ENCODE measurements at places on chromosomes 1 and 21.

DNA sequence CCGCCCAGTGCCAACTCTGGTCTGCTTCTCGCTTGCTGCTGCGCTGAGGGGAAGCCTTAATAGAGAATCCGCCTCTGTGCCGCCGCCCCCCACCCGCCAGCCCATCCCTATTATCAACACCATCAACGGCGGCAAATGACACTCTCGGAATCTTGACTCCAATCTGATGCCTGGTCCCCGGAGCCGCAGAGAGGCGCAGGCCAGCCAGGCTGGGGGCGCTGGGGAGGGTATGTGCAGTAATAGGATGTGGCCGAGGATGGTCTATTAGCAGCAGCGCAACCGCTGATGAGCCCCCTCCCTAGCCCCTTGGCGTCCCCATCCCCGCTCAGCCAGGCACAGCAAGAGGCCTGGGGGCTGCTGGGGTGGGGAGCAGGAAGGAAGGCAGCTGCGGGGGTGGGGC is 15.1 kb upstream of the DMBX1 start:
- DNase-seq = no peak

DNA sequence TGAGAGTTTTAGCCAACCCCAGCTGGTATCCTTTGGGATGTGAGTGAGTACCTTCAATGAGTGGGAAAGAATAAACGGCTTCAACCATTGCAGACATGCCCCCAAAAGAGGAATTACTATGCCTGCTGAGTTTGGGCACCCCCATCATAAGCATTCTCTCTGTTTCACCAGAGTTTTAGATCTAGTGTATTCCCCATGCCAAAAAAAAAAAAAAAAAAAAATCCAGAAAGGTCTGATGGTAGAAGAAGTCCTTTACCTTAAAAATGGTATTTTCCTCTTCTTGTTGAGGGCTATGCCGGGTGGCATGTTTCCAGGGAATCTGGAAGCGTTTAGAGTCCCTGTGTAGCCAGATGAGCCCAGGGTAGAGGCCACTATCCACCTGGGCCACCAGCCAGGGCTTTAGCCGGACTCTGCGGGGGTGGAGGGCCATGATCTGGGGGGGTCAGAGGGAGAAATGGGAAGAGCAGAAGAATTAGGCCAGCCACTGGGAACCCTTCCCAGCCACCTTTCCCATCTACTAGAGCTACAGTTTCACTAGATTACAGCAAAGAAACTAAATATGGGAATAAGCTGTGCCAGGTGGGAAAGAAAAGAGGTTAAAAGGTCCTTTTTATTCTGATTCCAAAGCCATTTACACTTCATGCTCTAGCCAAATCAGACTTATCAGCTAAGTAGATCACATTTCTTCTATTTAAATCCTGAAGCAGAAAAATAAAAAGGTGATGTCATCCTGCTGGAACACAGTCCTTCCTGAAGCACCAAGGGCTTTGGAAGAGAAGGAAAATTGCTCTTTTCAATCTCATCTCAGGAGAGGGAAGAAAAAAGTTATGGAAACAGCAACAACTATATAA is 4.7 kb downstream of the IRF6 start:
- no peak for DNase-seq

- peak; percentile 32 for DNase-seq
Measured at GRCh38 chr1:89125913-89126580, at the start of gene GBP2. TSS of gene GBP2 (minus strand) at chr1:89126114. CDS start at chr1:89121966, 4,148 bp downstream.

DNA sequence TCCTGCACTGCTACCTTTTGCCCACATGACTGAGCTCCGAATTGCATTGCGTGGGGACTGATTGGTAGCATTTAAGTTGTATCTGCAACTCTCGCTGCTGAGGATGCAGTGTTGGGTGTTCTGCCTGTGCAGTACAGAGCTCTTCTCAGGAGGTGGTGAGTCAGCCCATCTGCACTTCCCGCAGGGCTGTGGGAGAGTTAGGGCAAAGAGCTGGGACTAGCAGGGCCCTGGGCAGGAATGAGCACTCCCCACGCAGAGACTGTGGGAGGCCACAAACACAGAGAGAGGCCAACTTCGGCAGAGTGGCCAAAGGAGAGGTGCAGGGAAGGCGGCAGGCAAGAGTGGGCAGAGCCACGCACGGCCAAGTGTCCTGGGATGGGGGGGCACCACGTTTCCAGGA is 244.7 kb downstream of the SIPA1L2 start:
- no peak for DNase-seq

- no peak for DNase-seq
Measured at GRCh38 chr1:67850611-67851075, 17.4 kb upstream of the GNG12 start.

GRCh38 chr1:11845641-11846335 is 1.8 kb downstream of the NPPA start:
- no peak for DNase-seq

- DNase-seq = no peak
Measured at GRCh38 chr1:219027146-219027673, 146.5 kb upstream of the LYPLAL1 start.

DNA sequence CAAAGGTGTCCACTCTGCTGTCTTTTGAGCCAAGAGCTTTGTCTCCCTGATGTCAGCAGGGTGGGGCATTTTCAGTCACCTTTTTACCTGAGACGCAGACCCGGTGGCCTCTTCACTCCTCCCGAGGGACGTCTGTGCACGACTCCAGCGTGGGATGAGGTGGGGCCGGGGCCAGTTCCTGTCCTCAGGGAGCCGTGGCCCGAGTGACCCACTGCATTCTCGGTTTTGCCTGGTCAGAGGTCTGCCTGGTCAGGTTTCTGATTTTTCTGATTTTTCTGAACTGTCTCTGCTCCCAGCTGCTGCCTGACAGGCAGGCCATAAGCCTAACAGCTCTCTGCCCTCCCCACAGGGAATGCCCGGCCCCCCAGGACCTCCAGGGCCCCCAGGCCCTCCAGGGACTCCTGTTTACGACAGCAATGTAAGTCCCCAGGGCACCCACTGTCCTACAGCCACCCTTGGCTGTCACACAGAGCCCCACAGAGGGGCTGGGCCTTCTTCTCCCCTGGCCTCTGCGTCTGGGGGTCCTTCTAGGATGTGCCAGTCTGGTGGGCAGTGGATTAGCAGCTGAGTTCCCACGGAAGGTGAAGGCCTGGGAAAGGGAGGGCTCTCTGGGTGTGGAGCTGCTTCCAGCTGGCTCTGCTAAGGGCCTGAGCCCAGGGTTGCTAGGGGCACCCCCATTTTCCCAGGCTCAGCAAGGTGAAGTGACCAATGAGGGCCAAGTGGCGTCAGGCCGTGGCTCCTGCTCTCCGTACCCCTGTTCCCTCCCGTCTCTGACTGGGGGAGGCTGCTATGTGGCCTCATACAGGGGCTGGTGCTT is 45.9 kb downstream of the SLC19A1 start:
- no peak for DNase-seq

- DNase-seq = no peak
Measured at GRCh38 chr1:162690672-162691434, 58.6 kb downstream of the DDR2 start.

DNA sequence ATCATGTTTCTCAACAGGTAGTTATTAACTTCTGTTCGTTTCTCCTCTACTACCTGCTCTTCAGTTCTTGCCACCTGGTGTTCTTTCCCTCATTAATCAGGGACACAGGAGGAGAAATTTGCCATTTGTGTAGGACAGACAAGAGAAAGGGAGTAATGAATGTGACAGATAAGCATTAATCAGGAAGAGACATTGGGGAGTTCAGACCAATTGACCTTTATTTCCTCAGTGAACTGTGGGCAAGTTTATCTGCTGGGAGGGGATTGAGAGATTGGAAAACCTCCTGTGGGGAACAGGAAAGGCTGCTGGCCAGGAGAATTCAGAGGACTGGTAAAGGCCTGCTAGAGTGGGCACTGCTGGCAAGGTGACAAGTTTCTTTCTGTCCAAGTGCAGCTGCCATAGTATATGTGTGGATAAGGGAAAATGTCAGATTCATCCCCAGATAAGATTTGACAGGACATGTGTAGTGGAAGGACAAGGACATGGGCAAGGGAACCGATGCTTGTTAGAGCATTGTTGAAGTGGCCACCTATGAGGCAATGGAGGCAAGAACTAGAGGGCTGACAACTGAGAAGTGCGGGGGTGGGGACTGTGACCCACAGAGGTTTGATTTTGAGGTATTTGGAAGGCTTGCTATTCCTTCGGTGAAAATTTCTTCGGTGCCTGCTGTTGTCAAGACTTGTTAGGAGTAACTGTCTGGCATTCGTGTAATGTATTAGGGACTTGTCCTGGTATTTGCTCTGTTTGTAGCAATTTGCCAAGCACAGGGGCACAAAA is 12.6 kb downstream of the SZT2 start:
- no peak for DNase-seq

DNA sequence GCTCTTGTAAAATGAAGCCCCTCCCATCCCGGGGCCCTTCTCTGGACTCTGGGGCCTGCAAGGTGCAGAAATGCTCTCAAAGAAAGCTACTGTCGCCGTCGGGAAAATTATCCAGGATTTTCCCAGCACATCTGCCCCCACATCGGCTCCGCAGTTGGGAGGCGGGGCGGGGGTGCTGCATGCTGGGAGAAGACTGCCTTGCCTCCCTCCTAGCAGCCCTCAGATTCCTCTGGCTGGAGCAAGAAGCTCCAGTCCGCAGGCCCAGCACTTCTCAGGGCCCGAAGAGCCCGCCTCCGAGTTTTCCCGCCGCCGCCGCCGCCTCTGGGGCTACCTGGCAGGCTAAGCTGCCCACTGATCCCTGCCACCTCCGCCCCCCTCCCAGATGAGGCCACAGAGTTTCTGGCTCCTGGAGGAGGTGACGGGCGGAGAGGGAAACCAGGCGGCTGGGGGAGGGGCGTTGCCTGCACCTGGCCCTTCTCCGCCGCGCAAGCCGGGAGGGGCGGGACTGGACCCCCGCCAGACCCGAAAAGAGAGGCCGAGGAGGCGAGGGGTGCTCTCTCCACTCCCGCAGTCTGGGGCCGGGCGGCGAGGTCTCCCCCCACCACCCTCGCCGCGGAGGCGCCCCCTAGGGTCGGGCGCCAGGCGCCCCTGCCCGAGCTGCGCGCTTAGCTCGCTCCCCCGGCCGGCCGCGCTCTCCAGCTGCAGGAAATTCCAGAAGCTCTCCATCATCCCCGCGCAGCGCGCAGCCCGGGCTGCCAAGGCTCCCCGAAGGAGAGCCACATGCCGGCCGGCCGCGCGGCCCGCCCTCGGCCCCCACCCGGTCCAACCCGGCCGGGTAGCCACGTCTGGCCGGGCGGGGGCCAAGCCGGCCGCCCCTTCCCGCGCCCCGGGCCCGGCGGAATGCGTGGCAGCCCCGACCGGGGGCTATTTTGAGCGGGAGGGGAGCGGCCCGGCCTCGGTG is 28.8 kb downstream of the AHDC1 start:
- no peak for DNase-seq

DNA sequence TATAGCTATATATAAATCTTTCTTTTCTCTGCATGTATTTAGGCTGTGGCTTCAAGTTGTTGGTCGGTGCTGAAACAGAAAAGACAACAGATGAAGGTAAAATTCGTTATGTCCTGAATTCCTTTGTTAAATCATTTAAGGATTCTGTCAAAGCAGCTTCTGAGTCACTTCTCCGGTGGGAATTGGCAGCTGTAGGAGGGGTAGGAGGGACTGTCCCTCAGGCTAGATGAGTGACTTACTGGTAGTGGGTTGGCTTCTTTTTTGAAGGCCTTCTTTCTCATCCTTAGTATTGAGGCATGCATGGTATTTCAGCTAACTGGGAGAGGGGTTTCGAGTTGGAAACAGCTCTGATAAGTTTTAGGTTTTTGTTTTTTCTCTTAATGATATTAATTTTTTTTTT is 22.1 kb upstream of the NEXN start:
- no peak for DNase-seq

DNA sequence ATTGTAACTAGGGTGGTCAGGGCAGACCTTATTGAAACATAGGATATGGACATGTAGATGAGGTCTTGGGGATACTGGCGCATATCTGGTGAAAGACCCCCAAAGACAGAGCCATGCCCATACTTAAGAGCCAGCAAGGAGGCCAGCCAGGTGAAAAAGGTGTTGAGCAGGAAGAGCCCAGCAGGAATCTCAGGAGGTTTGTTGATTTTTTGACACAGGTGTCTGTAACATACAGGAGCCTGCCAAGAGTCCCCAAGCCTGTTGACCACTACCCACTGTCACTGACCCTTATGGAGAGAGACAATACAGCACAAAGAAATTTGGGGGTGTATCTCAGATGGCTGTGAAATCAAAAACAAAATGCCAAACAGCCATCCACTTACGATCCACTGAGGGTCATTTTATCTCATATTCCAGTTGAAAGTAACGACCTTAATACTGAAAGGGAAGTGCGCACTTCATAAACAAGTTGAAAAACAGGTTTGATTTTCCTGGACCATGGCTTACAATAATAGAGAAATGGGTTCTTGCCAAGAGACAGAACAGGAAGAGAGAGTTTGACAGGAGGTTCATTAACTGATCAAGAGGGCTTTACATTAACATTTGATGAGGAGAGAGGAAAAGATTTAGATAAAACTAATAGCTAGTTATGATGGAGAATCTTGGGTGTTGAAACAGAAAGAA is 163.6 kb downstream of the GLUL start:
- DNase-seq = no peak

GRCh38 chr1:34721646-34722355 is 33.0 kb upstream of the GJB5 start:
- DNase-seq = no peak

DNA sequence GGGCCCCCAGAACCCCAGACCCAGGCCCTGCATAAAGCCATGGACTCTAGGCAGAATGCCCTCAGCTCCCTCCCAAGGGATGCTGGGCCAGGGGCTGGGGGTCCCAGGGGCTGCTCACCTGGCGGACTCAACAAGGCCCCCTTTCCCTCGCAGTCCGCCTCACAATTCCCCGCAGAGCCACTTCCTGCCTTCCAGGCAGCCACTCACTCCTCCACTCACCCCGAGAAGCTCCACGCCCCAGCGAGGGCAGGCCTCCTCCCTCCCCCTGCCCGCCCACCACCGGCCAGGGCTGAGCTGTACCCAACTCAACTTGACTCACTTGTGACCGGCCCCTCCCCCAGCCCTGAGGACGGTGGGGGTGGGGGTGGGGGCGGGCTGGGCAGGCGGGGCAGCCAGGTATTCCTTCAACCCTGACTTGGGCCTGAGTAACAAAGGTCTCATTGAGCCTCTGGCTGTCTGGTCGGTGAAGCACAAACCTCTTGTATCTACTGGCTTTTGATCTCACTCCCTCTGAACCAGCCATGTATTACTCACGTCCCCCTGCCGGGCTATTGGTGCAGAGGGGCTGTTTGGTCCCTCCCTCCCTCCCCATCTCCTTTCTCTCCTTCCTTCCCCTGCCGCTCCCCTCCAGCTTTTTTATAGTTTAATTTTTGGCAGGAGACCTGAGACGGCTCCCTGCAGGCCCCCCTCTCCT is 5.9 kb downstream of the BLACAT1 start:
- no peak for DNase-seq

DNA sequence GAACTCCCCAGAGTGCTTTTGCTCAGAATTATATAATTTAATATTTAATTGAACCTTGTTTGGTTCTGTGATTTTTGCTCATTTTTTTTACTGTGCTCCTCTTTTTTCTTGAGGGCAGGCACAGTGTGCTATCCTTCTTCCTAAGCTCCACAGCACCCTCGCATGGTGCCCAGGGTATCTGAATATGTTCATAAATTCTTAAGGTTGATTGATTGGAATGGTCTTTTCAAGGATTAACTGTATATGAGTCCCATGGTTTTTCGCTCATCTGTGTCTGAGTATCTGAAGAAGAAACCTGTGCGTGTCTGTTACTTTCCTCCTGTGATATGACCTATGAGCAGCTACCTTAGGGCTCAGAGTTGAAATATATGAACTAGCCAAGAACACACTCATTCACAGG is 393.7 kb downstream of the HLX start:
- DNase-seq = no peak
